ENCODE measurements at places on chromosomes 13 and 19.

- DNase-seq = no peak
Observed at GRCh38 chr19:21323000-21323399, 6.2 kb downstream of the ZNF708 start.

DNA sequence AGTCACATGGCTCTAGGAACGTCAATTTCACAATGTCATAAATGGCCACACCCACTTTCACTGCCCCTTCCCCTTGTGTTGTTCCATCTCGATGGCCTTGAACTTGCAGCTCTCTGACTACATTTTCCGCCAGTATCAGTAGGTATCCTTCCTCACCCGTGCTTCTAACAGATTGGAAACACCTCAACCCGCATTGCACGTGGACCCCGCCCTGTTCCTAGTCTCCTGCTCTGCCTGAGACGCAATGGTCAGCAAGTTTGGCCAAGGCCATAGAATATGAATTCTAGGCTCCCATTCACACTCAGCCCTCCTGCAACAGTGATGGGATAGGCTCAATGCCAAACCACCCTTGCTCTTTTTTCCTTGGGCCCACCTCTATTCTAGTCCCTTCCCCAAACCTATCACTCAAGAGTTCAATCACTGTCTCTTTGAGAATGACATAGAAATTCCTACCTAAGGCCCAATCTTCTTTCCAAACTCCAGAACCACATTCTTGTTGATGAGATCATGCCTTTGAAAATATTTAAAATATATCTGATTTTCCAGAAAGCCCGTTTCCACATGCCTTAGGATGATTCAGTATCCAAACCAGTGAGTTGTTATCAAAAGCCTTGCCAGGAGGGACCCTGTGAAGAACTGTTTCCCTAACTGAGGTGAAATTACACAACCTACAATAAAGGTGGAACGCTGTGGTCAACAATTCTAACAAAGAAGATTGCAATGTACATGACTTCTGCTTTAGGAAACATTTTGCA, 334.6 kb downstream of the MYO16 start:
- no peak for DNase-seq

GRCh38 chr13:43977911-43978310, 98.2 kb downstream of the LACC1 start:
- no peak for DNase-seq

DNA sequence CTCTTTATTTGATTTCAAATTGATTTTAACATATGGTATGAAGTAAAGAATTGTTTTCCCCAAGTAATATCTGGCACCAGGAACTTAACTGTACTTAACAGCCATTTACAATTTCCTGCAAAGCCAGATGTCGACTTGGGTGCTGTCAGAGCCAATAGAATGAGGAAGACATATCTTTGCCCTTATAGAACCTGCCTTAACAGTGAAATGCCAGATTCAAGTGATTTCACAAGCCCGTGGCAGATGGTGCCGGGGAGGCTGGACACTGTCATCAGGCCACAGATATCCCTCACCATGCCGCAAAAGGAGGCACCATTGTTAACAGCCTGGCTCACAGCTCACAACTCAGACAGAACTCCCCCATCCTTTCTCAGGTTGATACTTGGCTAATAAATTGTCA, 48.7 kb downstream of the ESD start:
- no peak for DNase-seq

GRCh38 chr13:108102771-108103170, 112.6 kb downstream of the LIG4 start:
- no peak for DNase-seq

Data from SJCRH30 (cell line).